ENCODE measurements at places on chromosomes 2 and 18.

GRCh38 chr2:175877845-175878544 lies 124.1 kb downstream of the LNPK start:
- no peak for DNase-seq

DNA sequence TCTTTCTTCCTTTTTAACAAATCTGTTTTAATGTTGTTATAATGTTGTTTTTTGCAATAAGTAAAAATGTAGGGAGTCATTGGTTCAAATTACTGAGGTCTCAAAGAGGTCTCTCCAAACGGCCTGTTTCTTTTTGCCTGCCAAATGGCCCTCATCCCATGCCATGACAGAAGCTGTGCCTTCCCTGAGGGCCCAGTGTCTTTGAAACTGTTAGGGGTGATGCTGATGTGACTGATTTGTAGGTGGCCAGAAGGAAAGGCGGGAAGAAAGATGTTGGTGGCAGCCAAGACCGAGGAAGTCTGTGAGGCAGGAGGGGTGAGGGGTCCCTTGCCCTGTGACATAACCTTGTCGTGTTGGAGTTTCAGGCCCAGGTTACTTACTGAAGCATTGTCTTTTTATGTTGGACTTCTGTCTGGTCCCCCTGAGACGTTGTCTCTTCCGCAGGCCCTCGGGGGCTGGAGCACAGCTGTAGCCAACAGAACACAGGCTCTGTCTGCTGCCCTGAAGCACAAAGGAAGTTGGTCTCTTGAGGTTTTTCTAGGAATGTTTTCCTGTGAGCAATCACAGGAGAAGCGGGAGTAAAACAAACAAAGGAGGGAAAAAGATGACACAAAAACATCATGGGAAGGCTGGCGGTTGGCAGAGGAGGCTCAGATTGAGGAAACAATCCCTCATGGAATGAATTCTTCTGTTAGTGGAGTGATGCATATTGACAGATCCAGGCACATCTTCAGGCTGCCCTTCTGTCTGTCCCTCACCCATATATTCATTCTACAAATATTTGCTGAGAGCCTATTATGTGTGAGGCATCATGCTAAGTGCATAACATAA lies 4.9 kb upstream of the ST3GAL5 start:
- DNase-seq, result no peak

- no peak for DNase-seq
These were observed 241.2 kb downstream of the ANAPC1 start for GRCh38 chr2:111642586-111643327.

GRCh38 chr18:61900504-61901281 lies 7.9 kb upstream of the RNF152 start:
- DNase-seq, result no peak

DNA sequence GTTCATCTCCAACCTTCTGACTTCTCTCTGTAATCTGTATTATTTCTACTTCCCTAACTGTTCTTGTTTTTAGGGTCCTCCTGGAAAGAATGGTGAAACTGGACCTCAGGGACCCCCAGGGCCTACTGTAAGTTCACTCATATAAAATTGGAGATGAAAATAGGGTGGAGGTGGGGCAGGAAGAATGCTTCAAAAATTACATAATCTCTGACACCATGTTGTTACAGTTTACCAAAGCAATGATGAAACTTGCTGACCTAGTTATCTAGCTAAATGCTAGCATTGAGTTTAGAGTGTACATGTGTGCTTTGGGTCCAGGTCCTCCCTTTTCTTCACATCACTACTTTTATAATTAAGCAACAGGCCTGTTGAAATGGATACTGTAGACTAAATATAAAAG lies 23.1 kb downstream of the COL3A1 start:
- no peak for DNase-seq

GRCh38 chr18:23627321-23627720 lies 35.4 kb downstream of the ANKRD29 start:
- DNase-seq, result no peak

DNA sequence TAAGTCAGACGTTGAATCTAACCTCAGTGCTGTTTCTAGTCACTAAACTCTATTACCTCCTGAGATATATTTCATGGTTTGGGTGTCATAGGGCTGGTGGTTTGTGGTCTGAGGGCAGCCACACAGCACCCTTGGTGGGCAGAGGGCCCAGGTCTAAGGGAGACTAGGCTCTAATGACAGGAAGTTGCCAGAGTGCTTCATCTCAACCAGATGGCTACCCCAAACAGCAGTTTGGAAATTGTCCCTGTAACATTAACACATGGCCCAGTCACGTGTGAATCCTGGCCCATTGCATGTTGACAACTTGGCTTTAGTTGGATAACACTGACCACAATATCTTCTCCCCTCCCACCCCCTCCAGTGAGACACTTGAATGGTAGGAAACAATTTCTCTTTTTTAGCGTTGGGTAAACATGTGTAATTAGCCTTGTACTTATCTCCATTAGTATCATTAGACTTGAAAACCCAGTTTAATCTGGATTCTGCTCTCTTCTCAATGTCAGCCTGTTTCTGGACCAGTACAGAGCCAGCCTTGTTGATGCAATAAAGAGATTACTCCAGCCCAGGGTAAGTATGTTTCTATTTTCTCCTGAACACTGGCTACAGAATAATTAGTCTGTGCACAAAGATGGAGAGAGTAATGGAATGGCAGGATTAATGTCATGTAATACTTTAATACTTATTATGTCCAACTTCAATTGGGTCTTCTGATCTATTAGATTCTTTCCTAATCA lies 187.8 kb upstream of the SIX3 start:
- DNase-seq, result peak; percentile 74

DNA sequence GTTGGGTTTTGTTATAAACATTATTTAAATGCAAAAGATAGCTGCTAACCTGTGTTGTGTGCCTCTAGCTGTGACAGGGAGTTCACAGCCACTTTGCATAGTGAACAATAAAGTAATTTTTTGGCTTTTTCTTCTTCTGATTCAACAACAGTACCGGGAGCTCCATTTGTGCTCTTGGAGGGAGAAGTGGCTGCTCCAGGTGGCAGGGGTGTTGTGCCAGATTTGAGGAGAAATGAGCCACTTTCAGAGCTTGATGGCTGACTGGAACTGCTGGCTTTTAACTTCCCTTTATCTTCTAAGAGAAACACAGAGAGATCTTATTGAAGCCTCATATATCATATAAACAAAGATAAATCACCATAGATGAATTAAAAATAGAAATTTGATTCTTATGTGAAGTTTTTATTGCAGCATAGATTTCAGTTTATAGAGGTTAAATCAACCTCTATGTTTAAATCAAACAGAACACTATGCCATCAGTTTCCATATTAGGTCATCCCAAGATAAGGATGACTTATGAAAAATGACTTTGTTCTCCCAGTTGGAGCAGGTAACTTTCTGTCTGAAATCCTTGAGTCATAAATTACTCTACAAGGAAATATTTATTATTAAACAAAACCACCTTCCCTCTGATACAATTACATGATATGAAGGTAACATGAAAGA lies 182.0 kb upstream of the SESTD1 start:
- DNase-seq, result no peak

- DNase-seq, result no peak
These were observed 68.2 kb upstream of the NRP2 start for GRCh38 chr2:205613970-205614559.

- DNase-seq, result no peak
These were observed 506.6 kb upstream of the SPHKAP start for GRCh38 chr2:228688007-228688645.

DNA sequence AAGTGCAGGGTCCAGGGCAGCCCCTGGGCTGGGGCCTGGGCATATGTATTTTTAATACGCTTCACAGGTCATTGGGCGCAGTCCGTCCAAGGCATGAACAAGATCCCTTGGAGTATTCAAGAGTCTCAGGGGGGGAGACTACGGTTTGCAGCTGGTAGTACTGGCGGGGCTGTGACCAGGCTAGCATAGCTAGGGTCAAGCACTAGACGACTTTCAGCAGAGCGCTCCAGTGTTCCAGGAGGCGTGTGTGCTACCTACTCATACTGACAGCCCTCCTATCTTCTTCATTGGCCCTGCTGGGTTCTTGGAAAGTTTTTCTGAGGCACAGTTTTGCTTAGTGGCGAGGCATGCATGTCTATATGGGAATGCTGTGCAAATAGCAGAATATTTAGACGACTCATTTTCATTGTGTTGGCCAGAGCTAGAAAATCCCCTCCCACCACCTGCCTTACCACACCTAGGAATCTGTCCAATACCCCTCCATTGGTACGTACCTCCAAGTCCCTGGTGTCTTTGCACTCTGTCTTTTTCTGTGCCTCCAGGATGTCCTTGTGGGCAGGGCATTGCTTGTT lies 68.2 kb downstream of the GLI2 start:
- peak; percentile 21 for DNase-seq

DNA sequence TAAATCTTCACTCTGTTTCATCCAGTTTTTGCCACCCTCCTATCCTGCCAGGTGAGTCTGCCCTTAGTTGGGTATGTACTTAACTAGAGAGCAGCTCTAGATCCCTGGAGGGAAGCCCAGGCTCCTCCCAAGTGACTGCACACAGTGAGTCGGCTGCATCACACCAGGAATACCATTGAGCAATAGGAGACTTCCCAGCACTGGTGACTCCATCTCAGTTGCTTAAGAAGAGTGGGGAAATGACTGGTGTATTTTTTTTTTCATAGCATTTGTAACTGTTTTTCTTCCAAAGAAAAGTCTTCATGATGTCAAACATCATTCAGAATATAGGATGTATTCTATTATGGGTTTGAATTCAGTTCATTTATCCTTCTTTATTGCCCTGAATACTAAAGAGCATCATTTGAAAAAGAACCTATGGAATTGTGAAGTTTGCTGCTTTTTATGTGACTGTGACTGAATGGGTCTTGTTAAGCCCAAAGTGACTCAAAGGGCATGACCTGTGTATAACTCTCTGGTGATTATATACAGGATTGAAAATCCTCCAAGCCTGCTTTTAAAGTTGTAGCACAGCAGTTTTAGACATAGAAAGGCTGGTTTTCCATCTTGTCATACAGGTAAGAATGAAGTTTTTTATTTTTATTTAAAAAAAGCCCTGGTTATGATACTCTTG lies 84.3 kb downstream of the MAP3K20 start:
- no peak for DNase-seq

GRCh38 chr2:51441786-51442185 lies 409.9 kb upstream of the NRXN1 start:
- no peak for DNase-seq

GRCh38 chr2:168999668-169000213 lies 31.4 kb downstream of the ABCB11 start:
- DNase-seq, result no peak

- DNase-seq, result no peak
These were observed 7.4 kb upstream of the MGAT4A start for GRCh38 chr2:98738304-98738703.

DNA sequence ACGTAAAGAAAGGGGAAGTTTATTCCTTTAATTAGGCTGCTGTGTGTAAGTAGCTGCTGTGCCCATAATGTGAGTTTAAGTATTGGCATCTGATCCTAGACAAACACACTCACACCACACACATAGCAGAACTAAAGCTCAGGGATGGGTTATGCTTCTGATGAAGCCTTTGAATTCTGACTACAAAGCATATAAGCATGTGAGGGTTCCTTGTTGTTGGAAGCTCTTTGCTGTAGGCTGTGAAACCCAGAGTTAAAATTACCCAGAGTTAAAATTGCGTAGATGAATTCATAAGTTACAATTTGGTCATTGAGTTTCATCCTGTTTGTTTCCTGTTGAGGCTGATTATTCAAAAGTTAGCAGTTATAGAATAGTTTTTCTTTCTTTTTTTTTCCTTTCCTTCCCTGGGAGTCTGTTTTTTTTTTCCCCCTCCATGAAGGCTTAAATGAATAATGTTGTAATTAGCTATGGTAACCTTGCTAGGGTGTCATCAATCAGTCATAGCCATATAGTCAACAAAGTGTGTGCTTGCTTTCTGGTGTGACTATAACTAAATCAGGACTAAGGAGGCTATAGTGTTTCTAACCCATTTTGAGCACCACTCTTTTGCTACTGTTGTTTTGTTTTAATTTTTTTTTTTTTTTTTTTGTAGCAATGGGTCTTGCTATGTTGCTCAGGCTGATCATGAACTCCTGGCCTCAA lies 426.1 kb downstream of the PARD3B start:
- no peak for DNase-seq

- DNase-seq, result no peak
These were observed 84.9 kb downstream of the TPO start for GRCh38 chr2:1498176-1498575.

DNA sequence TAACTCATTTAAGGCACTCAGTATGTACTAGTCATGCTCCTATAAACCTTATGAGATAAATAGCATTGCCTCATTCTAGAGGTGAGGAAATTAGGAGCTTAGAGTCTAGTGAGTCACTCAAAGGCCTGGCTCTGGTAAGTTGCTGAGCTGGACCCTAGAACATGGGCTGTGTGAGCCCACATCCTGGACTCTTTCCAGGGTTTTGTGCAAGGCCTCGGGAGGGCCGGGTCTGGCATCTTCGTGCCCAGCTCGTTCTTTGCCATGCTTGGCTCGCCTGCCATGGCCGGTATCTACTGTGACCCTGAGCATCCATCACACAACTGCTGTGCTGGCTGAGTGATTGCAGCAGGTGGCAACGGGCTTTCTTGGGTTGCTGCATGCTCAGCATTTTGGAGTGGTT lies 168.0 kb downstream of the LPIN1 start:
- no peak for DNase-seq
